Activated naive CD4-positive, alpha-beta T cell (primary cell): ENCODE measurements at places on chromosomes 1 and 21.

DNA sequence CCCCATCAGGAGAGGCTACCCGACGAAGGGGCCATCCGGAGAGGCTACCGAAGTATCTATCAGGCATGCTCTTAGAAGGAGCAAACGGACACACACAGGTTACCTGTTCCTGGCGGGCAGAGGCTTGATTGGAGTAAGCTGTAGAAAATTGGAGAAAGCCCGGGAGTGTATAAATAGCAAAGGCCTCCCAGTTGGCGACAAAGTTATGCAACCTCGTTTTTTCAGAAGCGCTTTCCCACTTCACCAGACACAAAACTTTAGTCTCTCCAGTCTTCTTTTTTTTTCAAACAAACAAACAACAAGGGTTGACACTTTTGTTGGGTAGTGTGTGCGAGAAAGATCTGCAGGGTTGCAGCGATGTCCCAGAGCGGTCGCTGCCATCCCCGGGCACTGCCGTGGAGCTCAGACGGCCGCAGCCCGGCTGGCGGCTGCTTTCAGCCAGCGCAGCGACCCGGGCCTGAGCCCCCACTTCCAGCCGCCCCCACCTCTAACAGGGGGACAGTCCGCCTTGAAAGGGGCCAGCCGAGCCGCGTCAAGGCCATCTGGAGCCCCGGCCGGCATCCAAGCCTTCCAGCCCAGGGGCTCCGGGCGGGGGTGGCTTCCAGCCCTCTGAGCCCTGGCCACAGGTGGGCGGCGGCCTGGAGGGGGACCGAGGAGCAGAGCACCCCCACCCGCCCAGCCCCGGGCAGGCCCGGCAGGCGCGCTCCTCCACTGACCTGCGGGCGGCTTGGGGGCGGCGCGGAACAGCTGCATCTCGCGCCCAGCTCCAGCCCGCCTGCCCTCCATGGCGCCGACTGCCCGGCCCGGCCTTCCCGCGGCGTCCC, 616 bp downstream of the MCOLN3 start:
- DNase-seq = no peak

- no peak for DNase-seq
Measured at GRCh38 chr1:61419196-61419595, 305.7 kb downstream of the TM2D1 start.

DNA sequence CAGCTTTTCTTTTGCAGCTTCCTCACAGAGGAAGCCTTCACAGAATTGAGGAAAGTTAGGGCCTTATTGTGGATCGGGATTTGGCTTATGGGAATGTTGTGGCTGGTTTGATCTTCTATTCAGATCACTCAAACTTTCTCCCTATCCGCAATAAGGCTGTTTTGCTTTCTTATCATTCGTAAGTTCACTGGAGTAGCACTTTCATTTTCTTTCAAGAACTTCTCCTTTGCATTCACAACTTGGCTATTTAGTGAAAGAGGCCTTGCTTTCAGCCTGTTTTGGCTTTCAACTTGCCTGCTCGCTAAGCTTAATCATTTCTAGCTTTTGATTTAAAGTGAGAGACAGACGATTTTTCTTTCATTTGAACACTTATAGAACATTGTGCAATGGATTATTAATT, 181.9 kb upstream of the B3GALT2 start:
- DNase-seq = no peak

DNA sequence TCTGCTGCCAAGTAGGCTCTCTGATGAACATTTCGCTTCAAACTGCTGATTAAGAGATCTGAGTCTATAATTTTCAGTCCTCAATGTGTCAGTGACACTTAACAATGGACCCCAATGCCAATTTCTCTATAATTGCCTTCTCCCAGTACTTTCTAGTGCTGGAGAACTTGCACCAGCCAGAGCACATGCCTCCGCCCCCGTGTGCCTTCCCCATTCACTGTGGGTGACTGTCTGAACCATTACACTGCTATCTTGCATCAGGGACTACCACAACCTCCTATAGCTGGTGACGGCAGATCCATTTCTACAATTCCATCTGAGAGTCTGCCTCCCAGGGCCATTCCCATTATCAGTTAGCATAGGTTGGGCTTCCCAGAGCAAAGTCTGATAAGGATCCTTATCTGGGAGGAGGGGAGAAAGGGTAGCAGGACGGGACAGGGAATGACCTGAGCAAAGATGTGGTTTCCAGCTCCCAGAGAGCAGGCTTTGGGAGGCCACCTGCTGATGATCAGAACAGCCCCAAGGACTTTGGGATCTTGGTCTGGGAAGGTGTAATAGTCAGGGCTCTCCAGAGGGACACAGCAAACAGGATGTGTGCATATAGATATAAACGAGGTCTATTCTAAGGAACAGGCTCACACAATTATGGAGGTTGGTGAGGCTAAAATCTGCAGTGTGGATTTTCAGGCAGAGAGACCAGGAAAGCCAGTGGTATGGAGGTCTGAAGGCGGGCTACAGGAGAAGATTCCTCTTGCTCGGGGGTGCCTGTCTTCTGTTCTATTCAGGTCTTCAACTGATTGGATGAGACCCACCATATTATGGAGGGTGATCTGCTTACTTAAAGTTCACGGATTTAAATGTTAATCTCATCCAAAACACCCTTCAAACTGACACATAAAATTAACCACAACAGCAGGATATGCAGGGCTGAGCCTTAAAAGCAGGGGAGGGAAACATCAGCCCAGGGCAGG, 238.2 kb downstream of the PTPRU start:
- DNase-seq = no peak

- no peak for DNase-seq
Measured at GRCh38 chr1:64304823-64305222, 101.4 kb downstream of the UBE2U start.

DNA sequence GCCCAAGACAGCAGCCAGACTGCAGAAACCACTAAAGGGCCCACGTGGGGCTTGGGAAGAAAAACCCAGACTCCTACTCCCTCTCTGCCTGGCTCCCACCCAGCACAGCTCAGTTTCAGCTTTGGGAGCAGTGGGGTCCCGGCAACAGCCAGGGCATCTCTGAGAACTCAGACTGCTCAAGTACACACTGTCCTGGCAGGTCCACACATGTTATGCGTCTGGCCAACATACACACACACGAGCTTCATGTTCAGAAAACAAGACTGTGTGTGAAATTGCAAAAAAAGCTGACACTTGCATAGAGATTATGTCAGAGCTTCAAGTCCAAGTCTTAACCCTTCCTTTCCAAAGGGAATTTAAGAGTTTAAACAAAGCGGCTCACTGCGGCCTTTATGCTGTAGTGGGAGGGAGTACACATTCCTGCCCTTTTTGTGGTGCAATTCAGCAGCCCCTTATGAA, 136.6 kb upstream of the CD34 start:
- no peak for DNase-seq

DNA sequence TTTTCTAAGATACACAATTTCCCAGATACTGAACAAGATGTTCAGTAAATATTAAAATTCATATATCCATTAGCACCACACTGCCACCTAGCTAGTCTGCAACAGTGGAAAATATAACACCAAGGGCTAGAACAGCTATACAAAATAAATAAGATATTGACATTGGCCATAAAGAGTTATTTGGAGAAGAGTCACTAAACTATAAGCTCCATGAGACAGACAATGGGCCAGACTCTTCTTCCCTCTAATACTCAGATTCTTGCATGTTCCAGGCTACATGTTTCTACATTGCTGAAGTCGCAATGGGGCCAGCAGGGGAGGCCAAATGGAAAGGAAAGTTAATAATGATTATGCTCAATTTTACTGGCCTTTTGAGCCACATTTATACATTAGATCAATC, 21.5 kb downstream of the SPATA6 start:
- no peak for DNase-seq

DNA sequence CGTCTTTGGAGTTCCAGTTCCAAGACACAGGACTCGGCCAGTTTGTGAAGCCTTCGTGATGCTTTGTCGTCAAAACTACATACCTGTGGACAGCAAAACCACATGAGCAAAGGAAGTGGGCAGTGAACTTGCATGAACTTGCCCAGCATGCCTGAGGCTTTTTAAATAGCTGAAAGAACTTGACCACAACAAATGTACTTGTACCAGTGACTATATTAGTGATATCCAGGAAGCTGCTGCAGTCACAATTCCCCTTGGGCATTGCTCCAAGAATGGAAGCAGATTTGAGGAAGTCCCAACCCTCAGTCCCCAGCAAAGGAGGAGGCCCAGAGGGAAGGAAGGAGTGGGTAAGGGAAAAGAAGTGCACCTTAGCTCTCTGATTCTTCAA, 2.6 kb downstream of the FUCA1 start:
- no peak for DNase-seq

DNA sequence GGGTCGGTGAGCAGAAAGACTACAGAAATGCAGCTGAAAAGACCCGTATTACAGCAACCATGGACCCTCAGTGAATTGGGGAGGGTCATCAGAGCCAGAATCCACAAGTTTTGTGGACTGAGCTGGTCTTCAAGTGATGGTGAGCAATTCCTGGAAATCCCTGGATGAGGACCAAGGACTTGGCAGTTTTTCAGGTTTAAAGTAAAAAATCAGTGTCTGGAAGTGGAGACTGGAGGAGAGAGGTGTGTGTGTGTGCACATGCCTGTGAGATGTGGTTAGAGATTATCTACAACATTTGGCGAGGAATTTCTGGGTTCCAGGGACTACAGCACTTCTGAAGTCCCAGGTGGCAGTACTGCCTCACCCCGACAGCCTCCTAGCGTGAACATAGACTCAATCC, 56.4 kb downstream of the KIRREL1 start:
- DNase-seq = no peak
